ENCODE measurements at places on chromosomes 6 and 20.

DNA sequence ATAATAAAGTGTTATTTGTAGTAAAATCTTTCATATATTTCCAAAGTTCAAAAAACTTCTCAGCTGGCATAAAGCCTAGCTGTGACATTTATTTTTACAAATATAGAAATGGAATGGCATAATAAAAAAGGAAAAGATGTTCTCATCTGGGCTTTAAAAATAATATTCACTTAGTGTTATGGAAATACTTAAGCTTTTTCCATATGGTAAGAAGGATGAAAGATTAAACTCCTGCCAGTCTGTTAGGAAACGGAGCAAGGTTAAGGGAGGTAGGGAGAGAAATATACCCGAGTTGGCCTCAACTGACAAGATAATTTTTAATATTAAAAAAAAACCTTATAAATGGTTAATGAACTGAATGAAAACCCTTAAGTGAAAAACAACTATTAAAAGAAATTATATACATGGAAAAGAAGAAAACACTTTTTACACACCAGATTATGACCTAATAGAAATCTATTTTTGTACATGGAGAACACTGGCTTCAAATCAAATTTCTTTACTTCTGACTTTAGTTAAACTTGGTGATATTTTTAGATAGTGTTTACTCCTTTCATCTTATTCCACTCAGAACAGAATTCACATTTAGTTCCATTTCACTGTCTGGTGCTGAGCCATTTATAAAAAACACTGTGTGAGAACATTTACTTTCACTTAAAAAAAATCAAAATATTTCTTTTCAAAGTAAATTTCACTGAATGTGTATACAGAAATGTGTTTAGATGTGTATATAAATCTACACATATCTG is 137.0 kb downstream of the DST start:
- DNase-seq = no peak

GRCh38 chr20:40848526-40848925 is 159.5 kb upstream of the MAFB start:
- no peak for DNase-seq

- DNase-seq = no peak
These were observed 11.7 kb upstream of the HCK start for GRCh38 chr20:32040142-32040953.

- DNase-seq = no peak
These were observed 92.8 kb downstream of the ARID1B start for GRCh38 chr6:156869980-156870398.

GRCh38 chr20:45253261-45253660 is 1.1 kb downstream of the SLPI start:
- no peak for DNase-seq

GRCh38 chr6:75813476-75814250 is 64.6 kb downstream of the MYO6 start:
- DNase-seq = no peak

GRCh38 chr6:158474961-158475343 is 84.9 kb upstream of the TMEM181 start:
- no peak for DNase-seq

DNA sequence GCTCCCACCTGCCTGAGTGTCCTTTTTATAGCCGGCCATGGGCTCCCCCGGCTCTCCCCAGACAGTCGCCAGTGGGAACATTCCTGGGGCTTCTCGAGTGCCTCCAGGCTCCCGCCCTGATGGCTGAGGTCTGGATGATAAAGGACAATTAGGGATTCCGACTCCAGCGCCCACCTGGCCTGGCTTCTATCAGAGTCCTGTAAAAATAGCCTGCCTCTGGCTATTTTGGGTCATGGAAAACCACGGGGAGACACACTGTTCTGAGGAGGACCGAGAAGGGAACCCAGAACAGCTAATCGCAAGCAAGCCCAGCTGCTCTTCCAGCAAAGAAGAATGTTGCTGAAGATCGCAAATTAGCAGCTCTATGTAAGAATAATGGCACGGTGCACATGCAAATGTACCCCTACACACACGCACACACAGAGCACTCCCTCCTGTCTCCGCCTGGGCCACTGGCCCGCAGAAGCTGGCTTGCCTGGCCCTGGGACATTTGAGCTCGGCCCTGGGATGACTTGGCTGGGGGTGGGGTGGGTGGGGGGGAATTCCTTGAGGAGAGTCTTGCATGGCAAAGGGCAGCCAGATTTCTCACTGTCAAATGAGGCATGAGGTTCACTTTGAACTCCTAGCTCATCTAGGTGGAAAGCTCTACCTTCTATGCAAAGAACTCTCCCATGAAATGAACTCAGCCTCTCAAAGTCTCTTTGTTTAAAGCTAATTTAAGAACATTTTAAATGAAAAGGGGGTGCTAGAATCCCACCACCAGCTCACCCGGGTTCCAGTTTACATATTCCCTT is 55.3 kb downstream of the CTCFL start:
- no peak for DNase-seq

DNA sequence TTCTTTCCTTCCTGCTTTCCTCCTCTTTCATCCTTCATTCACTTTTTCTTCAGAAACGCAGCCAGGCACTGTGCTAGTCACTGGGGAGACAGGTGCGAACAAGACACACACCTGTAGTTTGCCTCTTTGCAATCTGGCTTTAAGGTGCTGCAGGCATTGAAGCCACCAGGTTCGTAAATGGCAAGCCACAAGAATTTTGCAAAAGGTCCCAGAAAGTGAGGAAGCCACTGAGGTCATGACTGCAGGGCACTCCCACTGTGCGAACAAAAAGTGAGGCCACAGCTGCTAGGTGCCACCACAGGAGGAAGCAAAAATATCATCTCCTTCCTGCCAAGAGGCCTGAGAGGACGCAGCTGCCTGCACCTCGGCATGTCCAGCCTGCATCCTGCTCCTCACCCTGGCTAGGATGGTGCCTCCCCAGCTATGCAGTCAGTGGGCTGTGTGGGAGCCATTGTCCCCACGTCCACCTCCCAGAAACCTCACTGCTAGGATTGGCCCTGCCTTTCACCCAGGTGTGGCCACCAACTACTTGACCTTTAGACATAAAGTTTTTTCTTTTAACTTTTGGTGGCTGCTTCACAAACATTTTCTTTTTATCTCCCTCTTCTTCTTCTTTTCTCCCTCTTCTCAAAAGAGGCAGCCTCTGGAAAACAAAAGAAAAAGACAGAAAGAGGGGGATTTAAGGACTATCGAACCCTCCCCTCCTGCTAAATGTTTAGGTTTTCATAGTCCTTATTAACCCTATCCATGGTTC is 230.8 kb downstream of the BCAS1 start:
- peak; percentile 47 for DNase-seq

GRCh38 chr6:110999634-111000270 is 17.9 kb downstream of the RPF2 start:
- no peak for DNase-seq

GRCh38 chr6:41748542-41748941 is 1.3 kb upstream of the PGC start:
- DNase-seq = no peak

DNA sequence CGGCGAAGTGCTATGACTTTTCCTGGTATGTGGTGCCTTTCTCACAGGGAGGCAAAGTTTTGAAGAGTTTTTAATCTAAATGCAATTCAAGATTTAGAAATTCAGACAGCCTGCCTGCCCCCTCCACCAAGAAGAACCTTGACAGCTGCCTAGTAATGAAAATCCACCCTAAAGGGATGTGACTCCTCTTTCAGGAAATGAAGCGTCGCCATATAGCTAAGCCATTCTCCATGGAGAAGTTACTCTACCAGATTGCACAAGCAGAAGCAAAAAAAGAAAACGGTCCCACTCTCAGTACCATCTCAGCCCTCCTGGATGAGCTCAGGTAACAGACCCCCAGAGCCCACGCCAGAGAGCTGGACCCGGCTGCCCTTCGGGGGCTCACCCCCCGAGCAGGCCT is 150.1 kb downstream of the DTNBP1 start:
- DNase-seq = no peak

- no peak for DNase-seq
These were observed 63.4 kb upstream of the ELOVL5 start for GRCh38 chr6:53412021-53412715.

DNA sequence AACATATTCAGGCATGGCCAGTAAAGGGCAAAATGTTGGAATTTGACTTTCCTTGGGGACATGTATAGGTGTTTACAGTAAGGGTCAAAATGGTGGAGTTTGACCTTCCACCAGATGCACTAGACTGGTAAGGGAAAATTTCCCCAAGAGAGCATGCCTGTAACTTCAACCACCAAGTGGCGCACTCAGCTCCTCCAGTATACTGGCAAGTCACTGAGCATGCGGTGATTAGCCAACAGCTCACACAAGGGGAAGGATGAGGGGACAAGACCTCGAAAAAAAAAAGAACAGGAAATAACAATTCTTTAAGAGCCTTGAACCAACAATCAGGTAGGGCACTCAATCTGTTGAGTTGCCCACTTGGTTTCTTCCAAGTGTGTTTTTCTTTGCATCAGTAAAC is 140.9 kb downstream of the EYS start:
- no peak for DNase-seq

GRCh38 chr6:92762443-92763273 is 656.7 kb downstream of the EPHA7 start:
- no peak for DNase-seq

GRCh38 chr6:1313767-1314503 is 2.0 kb downstream of the FOXQ1 start:
- DNase-seq = peak; percentile 42

- no peak for DNase-seq
These were observed 48.0 kb upstream of the DST start for GRCh38 chr6:56690519-56691285.

DNA sequence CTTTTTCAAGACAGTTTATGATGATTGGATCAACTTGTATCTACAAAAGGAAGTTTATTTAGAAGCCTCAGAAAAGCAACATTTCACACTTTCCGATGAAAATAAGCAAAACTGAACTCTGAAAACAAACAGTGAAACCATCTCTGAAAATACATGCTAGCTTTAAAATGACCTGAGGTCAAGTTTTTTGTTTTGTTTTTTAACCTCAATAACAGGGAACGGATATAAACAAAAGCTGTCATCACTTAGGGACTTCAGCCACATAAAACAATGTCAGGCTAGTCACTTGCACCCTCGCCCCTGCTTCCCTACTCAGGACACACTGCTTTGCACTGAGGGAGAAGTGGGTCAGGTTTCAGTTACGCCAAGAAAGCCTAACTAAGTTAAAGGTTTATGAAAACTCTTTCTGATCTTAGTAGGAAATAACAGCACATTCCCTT is 11.6 kb downstream of the BACH2 start:
- DNase-seq = no peak

- DNase-seq = no peak
These were observed 45.3 kb downstream of the JARID2 start for GRCh38 chr6:15290962-15291704.

GRCh38 chr6:226516-227073 is 65.7 kb upstream of the DUSP22 start:
- DNase-seq = peak; percentile 17

DNA sequence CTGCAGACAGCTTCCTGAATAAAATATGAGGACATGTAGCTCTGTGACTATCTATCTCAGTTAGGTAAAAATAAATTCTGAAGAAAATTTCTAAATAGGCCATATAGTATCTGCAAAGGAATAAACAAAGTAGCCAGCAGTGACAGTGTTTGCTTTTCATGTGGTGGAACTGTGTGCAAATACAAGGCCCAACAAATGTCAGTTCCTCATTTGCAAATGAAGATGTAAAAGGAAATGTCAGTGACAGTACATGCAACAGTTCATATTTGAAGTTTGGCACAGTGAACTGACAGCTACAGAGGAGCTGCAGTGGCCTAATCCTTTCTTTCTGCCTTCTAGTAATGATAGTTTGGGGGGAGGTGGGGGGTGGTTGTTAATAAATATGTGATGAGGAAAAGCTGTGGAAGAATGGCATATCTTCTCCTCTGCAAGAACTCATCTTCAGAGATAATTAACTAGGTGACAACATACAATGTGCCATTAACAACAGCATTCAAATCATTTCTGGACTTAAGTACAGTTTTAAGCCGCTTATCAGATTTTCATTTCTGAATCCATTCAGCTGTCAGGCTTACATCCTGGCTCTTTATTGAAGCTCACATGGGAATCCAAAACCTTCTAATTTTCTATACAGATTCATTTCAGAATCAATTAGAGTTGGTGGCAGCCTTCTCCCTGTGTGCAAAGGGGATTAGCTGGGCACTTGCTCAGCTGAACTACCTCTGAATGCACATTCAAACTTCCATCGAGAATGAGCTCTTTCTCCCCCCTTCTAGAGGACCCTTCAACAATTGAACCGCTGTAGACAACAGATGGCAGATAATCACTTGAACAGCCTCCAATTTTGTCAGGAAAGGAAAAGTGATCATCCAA is 1059.0 kb upstream of the EPHA7 start:
- no peak for DNase-seq

DNA sequence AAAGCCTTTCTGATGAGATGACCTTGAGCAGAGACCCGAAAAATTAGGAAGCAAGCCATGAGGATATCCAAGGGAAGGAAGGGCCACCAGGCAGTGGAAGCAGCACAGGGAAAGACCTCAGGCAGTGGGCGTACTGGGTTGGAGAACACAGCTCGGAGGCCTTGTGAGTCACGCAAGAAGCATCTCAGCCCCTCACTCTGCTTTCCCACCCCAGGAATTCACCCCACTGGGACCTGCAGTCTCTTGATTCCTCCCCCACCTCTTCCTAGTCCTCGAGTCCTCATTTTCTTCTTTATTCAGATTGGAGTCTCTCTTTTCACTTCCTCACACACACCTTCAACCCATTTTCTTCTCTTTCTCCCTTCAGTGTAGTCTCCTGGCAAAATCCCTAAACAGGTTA is 27.0 kb downstream of the RPRD1B start:
- DNase-seq = no peak

DNA sequence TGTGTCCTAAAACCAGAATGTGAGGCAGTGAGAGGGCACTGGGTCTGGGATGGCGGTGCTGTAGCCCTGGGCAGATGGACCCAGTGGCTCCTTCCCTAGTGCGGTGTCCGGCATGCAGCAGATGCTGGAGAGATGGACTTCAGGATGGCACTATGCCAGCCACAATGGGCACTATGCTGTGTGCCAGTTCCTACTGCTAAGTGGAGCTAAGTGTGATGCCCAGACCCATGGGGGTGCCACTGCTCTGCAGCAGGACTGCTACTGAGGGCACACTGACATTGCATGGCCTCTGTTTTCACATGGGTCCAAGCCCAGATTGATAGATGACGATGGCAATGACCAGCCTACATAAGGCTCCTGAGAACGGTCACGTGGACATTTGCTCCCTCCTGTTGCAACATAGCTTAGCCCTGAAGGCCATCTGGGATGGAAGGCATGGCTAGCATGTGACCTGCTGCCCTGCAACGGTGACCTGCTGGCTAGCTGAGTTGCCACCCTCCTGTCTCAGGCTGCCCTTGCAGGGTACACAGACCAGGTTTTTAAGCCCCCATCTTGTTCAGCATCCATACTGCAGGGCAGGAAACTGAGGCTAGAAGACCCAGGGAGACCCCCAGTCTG is 31.3 kb upstream of the KCNK16 start:
- DNase-seq = no peak

GRCh38 chr6:80974579-80974978 is 777.9 kb downstream of the TENT5A start:
- DNase-seq = no peak

Data from activated T-cell treated with anti-CD3 and anti-CD28 coated beads, Interleukin-2, amount 50 U/mL, for 48 hours (primary cell).